MV-4-11 (cell line): ENCODE measurements at places on chromosomes 11 and 22.

- no peak for DNase-seq
These were observed 2.5 kb downstream of the WNT7B start for GRCh38 chr22:45974498-45974897.

DNA sequence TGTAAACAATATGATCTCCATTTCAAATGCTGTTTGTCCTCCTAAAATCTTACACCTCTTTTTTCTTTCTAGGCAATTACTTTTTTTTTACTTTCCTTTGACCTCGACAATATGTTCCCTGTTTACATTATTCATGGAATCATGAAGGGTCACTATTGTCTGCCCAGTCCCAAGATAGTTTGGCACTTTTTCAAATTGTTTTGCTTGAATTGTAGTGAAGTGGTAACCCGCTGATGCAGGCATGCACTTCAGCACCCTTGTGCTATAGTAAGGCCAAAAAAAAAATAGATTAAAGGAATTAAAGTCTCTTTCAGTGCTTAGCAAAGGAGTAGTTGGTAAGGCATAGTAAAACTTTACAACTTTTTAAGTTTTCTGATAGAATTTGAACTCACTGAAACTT is 90.9 kb downstream of the PAX6 start:
- DNase-seq, result no peak

GRCh38 chr11:2814751-2815150 is 70.8 kb downstream of the CDKN1C start:
- no peak for DNase-seq

- no peak for DNase-seq
These were observed 181.4 kb upstream of the MTMR2 start for GRCh38 chr11:96105197-96105895.

DNA sequence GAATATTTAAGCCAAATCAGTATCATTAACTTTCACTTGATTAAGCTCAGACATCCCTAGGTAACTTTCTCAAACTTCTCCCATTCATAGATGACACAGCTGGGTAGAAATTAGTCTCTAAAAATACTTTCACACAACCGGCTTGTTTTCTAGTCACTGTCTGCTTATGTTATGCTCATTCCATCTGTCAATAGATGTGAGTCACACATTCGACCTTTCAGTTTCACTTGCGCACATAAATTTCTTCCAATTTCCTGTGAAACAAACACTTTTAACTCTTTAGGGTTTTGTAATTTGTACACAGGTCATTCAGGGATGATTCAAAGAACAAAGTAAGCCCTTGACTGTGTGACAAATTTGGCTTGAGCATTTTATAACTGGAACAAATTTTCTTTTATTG is 723.0 kb downstream of the KCNA4 start:
- peak; percentile 53 for DNase-seq

- no peak for DNase-seq
These were observed 118.3 kb downstream of the FAT3 start for GRCh38 chr11:92342886-92343285.

- DNase-seq, result no peak
These were observed 277.7 kb downstream of the CADM1 start for GRCh38 chr11:115226556-115226955.

GRCh38 chr22:35554297-35554845 is 13.7 kb downstream of the RASD2 start:
- DNase-seq, result no peak

DNA sequence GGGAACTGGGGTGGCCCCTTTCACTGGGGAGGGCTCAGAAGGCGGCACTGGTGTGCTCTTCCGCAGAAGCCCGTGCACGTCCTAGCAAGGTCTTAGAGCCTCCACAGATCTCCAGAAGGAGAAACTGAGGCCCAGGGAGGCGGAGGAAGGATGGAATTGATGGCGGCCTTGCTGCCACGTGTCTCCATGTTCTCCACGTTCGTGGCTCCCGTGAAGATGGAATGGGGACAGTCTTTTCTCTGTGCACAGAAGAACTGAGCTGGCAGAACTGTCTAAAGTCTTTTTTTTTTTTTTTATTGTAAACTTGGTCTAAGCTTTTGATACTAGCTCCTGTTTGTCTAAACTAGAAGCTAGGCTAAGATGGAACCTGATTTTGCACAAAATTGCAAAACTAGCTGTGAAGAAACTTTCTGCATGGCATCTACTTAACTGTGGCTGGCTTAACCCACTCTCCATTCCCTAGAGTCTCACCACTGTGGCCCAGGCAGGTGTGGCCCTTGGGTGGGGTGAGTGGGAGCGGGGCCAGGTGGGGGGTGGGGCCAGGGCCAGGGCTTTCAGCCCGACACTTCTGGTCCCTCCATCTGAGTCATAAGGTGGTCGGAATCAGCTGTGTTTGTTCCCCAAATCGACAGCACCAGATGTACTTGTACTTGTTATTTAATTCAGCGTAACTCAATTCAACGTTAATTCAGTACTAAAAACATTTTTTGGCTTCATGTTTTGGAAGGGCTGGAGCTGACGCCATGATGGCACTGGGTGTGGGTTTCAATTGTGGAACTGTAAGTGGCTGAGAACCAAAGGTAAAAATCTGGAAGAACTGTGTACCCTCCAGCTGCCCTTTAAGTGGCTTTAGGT is 120.7 kb downstream of the MPPED1 start:
- no peak for DNase-seq

DNA sequence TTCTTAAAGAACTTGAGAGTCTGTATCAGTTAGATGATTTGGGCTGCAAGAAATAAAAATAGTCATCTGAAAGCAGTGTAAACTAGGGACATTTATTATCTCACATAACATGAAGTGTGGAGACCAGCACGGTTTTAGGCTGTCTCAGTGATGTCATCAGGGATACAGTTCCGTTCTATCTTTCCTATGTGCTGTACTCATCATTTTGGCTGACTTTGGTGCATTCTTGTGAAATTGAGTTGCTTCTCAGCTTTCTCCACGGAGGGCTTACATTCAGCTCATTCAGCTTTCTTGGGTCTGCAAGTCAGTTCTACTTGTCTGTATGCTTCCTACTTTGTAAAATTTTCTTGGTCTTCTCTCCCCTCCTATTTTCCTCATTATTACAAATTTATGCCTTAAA is 51.8 kb upstream of the LIN7C start:
- DNase-seq, result no peak

DNA sequence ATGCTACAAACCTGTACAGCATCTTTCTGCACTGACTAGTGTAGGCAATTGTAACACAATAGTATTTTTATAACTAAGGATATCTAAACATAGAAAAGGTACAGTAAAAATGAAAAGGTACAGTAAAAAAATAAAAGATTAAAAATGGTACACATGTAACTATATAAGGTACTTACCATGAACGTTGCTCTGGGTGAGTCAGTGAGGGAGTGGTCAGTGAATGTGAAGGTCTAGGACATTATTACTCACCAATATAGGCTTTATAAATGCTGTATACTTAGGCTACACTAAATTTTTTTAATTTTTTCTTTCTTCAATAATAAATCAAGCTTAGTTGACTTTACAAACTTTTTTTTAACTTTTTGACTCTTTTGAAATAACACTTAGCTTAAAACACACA is 59.9 kb downstream of the EIF3M start:
- DNase-seq, result no peak

DNA sequence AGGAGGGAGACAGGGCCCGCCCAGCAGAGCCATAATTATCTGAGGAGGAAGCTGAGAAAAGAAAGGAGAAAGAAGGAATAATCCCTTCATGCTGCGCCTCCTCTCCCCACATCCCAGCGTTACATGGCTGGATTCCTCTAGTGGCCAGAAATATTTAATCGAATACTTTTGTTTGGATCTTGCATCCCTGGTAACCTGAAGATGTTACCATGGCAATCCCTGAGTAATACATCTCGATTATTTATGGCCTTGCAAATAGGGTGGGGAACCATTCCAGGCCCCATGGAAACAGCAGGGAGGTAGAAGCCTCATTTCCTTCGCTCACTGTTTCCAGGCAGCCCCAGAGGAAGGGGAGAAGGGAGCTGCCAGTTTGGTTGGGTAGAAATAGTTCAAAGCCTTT is 357.7 kb downstream of the BUD13 start:
- DNase-seq, result no peak

DNA sequence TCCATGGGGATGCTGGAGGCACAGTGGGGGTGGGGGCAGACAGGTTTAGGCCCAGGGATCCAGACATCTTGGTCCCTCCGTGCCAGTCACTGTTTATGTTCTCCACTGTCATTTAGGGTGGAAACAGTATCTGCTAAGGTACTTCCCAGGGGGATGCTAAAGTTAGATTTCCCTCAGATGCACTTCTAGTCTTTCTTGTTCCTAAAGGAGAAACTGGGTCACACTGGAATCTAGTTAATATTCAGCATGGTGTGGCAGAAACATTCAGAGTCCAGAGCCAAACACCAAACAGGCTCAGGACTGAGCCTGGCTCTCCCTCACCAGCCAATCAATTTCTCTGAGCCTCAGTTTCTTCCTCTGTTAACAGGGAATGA is 83.4 kb upstream of the PLET1 start:
- no peak for DNase-seq

DNA sequence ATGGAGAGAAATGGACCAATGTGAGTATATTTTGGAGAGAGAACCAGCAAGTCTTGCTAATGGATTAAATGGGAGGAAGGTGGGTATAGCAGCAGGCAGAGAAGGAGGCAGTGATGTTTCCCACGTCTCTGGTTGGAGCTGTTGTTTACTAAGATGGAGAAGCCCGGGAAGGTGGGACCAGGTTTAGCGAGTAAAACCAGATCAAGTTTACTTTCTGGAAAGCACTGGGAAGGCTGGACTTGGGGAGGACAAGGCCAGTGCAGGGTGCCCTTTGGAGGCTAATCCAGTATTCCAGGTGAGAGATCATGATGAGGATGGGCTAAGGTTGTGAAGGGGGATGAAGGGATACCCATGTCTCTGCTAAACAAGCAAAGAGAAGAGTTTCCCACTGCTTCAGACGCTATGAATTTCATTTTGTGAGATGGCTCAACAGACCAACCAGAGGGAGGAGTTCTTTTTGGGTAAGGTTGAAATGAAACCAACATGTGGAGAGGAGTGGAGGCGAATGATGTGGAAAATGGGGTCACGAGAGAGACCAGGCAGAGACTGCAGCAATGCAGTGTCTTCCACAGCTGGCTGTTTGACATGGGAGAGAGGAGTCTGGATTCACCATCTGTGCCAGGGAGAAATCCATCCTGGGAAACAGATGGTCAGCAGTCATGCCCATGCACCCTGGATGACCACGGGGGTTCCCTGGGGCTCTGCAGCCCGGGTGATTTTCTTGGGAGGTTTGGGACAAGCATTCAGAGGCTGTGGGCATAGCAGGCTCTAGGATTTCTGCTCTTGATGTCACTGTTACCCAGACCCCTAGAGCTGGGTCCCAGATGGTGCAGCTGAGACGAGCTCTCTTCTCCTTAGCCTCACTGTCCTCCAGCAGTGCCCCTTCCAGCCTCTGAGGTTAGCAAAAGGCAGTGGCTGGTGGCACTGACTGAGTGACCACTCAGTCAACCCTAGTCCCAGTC is 24.9 kb downstream of the COMMD9 start:
- DNase-seq, result no peak

- no peak for DNase-seq
These were observed 86.8 kb downstream of the GALNT18 start for GRCh38 chr11:11534981-11535380.

DNA sequence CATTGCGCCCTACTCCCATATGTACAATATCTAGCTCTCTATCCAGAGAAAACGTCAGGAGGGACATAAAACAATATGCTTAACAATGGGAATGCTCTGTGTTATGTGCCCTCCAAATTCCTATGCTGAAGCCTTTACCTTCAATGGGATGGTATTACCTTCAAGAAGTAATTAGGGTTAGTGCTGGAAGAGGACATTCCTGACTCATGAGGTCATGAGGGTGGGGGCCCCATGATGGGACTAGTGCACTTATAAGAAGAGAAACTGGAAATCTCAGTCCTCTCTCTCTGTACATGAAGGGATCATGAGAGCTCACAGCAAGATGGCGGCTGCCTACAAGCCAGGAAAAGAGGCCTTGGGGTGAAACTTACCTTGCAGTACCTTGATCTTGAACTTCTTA is 20.3 kb downstream of the MMP20 start:
- no peak for DNase-seq

- peak; percentile 62 for DNase-seq
These were observed 67.7 kb downstream of the APOL5 start for GRCh38 chr22:35785181-35785923.

DNA sequence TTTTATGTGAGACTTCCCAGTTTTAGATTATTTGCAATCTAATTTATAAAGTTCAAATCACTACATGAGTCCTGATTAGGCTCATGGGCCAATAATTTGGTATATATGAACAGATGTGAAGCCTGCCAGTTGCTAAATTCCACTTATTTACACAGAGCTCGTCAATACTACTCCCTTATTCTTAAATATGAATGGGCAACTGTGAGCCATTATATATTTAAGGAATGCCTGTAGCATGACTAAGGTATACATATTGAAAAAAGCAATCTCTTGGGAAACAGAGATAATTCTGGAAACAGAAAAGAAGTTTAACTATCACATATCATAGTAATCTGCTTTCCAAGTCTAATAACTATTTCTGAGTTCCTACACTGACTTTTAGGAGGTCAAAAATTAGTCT is 27.0 kb downstream of the RBMXL2 start:
- DNase-seq, result no peak

GRCh38 chr11:34775417-34775888 is 140.7 kb downstream of the APIP start:
- DNase-seq, result no peak

DNA sequence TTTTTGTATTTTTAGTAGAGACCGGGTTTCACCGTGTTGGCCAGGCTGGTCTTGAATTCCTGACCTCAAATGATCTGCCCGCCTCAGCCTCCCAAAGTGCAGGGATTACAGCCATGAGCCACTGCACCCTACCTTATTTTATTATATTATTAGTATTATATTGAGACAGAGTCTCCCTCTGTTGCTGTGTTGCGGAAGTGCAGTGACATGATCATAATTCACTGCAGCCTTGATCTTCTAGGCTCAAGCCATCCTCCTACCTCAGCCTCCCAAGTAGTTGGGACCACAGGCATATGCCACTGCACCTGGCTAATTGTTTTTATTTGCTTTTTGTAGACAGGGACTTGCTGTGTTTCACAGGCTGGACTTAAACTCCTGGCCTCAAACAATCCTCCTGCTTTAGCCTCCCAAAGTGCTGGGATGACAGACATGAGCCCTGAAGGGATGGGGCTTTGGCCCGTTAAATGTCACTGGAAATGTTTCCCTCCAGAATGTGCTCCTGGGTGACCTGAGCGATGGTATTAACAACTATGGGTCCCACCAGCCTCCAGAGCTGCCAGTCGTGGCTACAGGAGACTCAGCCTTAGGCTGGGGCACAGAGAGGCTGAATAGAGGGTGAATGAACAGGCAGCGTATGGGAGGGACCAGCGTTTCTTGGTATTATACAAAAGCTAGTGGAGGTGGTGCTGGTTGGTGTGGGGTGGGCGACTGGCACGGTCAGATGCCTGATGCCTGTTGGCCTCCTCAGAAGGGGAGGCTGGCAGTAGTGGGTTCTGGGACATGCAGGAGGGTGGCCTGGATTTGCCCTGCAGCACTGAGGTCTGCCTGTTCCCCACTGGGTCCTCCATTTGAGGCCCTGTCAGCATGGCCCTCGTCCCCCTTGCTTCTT is 7.3 kb downstream of the TANGO2 start:
- DNase-seq, result no peak

- no peak for DNase-seq
These were observed 1137.7 kb upstream of the CNTN5 start for GRCh38 chr11:97883086-97883485.

GRCh38 chr22:20434264-20434751 is 3.3 kb downstream of the SCARF2 start:
- DNase-seq, result no peak

GRCh38 chr22:38706101-38706900 is 557 bp downstream of the GTPBP1 start:
- no peak for DNase-seq

- DNase-seq, result peak; percentile 42
These were observed 2.5 kb downstream of the OR56B4 start for GRCh38 chr11:6110011-6110410.
